ENCODE measurements at places on chromosomes 2 and 18.
A peak's percentile ranks its signal among the peaks of the same experiment; 100 is the strongest.

GRCh38 chr18:36427369-36427768, 129.9 kb downstream of the FHOD3 start:
- no peaks in the 10 kb centered on the region for H3K27me3 ChIP-seq
- no peak for DNase-seq
- H3K4me1 ChIP-seq = no peaks in the 10 kb centered on the region
- H3K4me3 ChIP-seq = no peak overlapping the region
- no peaks in the 10 kb centered on the region for H3K36me3 ChIP-seq

DNA sequence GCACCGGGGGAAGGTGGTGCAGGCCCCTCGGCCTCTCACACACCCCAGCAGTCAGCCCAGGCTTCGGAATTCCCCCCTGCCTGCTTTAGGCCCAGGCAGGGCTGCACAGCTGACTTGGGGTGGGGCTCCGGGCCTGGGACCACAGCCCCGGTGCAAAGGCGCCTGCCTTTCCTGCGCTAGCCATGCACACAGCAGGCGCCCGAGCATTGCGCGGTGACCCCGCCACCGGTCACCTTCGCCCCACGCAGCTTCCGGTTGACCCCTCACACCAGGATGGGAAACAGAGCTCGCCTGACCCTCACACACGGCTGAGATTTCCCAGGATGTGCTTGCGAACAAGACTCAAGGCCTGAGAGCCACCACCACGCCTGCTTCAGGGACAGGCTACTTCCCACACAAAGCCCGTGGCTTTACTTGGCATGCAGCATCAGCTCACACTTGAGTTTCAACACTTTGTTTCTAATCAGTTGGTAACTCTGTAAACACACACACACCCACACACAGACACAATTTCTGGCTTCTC, 46.0 kb downstream of the SLC66A2 start:
- peak overlapping the region; percentile 86 for H3K27ac ChIP-seq
- DNase-seq = peak; percentile 60
- peaks cover 10% of the 10 kb centered on the region for H3K4me1 ChIP-seq
- peak overlapping the region; percentile 47 for H3K4me3 ChIP-seq
- H3K27me3 ChIP-seq = no peaks in the 10 kb centered on the region

- H3K4me1 ChIP-seq = no peaks in the 10 kb centered on the region
- no peaks in the 10 kb centered on the region for H3K36me3 ChIP-seq
- no peaks in the 10 kb centered on the region for H3K27me3 ChIP-seq
These were observed 56.8 kb downstream of the NXPH2 start for GRCh38 chr2:138723196-138723987.

DNA sequence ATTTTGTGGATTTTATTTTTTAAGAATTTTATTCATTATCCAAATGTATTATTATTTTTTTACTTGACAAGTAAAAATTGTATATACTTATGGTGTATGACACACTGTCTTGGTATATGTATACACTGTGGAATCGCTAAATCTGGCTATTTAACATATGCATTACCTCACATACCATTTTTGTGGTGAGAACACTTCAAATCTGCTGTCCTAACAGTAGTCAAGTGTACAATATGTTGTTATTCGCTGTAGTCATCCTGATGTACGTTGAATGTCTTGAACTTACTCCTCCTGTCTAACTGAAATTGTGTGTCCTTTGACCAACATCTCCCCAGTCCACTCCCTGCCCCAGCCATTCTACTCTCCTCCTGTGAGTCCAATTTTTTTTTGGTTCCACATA, 153.2 kb upstream of the PTPRM start:
- no peaks in the 10 kb centered on the region for H3K4me1 ChIP-seq
- H3K27me3 ChIP-seq = no peaks in the 10 kb centered on the region
- no peak overlapping the region for H3K4me3 ChIP-seq

DNA sequence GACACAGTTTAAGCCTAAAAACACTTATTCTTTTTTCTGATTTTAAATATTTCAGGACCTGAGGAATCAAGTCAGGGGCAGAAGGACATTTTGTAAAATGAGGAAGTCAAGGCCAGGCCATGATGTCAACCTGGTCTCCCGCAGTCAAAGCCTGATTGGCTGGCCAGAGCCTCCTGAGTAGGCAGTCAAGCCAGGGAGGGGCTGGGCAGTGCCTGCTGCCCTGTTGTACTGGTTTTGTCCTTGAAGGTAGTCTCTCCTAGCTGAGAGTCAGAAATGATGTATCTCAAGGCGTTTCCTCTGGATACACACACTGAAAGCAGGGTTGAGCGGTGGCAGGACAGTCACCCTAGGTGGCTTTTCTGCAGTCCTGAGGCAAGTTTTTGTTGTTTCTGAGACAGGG, 19.8 kb downstream of the CCT7 start:
- DNase-seq = no peak
- H3K4me3 ChIP-seq = no peak overlapping the region
- no peak overlapping the region for H3K27ac ChIP-seq
- no peaks in the 10 kb centered on the region for H3K4me1 ChIP-seq
- no peaks in the 10 kb centered on the region for H3K27me3 ChIP-seq

- DNase-seq = no peak
- H3K27ac ChIP-seq = no peak overlapping the region
- peaks cover 1% of the 10 kb centered on the region for H3K27me3 ChIP-seq
- H3K4me3 ChIP-seq = no peak overlapping the region
These were observed 12.9 kb downstream of the NPAS2 start for GRCh38 chr2:100832885-100833284.

DNA sequence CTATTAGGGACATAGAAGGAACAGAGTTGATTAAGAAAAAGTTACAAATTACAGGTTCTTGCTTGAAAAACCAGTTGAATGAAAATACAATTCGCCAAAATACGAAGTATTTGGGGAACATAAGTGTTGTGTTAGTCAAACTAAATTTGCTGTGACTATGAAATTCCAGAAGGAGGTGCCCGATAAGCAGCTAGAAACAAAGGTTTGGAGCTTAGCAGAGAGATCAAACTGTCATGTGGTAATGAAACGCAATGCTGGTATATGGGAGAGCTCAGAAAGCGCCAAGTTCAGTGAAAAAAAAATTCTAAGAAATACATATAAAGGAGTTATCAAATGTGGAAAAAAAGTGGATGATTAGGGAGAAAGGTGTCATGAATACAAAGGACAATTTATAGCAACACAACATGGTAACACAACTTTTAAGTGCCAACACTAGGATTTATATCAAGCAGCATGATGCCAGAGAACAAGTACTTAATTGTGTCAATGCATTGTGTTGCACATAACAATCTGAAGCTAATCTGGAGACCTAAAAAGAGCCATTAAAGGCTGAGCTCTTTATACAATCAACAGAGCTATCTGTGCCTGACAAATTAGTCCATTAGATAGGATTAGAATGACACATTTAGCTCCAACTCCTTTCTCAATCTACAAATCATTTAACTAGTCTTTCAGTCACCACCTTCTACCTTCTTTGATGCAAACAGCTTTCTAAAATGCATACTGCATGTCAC, 31.2 kb downstream of the SMAD2 start:
- peaks cover 85% of the 10 kb centered on the region for H3K4me1 ChIP-seq
- H3K4me3 ChIP-seq = no peak overlapping the region
- H3K27me3 ChIP-seq = no peaks in the 10 kb centered on the region

GRCh38 chr2:76159042-76159648, 448.4 kb upstream of the GCFC2 start:
- H3K4me1 ChIP-seq = no peaks in the 10 kb centered on the region
- H3K4me3 ChIP-seq = no peak overlapping the region
- H3K27me3 ChIP-seq = no peaks in the 10 kb centered on the region
- H3K36me3 ChIP-seq = no peaks in the 10 kb centered on the region
- DNase-seq = no peak

DNA sequence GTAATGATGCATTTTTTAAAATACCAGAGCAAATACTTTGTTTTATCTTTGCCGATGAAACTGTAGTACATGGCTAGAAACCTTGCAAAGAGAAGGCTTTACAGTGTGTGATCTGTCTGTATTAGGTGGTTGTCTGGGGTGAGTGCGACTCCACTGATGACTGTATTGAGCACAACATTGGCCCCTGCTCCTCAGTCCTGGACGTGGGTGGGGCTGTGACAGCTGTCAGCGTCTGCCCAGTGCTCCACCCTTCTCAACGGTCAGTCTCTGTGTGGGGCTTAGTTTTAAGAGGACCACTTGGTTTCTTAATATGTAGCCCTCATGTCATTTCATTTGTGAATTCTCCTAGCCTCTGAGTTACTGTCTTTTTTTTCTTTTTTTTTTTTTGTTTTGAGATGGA, 17.4 kb upstream of the MOCOS start:
- H3K4me1 ChIP-seq = no peaks in the 10 kb centered on the region
- no peak for DNase-seq
- no peaks in the 10 kb centered on the region for H3K27me3 ChIP-seq
- H3K4me3 ChIP-seq = no peak overlapping the region
- H3K36me3 ChIP-seq = peaks cover 37% of the 10 kb centered on the region

DNA sequence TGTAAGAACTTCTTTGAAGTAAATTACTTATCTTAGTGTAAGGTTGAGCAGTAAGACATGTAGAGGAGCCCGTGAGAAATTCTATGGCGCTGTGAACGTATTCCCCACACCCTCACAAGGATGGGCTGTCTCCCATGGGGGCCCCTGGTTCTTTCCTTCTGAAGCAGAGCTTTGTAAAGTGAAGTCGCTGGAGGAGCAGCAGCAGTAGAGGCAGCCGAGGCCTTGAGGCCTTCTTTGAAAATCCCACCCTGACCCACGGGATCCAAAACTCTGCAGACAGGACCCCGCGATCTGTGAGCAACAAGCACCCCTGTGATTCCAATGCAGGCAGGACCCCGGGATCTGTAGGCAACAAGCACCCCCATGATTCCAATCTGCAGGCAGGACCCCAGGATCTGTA, 23.8 kb upstream of the SNTG2 start:
- H3K4me3 ChIP-seq = no peak overlapping the region
- no peak overlapping the region for H3K27ac ChIP-seq
- peaks cover 7% of the 10 kb centered on the region for H3K27me3 ChIP-seq
- H3K4me1 ChIP-seq = no peaks in the 10 kb centered on the region

GRCh38 chr2:228103379-228103778, 78.1 kb downstream of the SPHKAP start:
- H3K27ac ChIP-seq = no peak overlapping the region
- DNase-seq = no peak
- no peaks in the 10 kb centered on the region for H3K36me3 ChIP-seq

GRCh38 chr18:9658087-9658641, 43.8 kb upstream of the PPP4R1 start:
- H3K36me3 ChIP-seq = no peaks in the 10 kb centered on the region
- no peaks in the 10 kb centered on the region for H3K27me3 ChIP-seq
- no peak overlapping the region for H3K4me3 ChIP-seq

GRCh38 chr2:118909191-118909590, 32.8 kb upstream of the MARCO start:
- no peaks in the 10 kb centered on the region for H3K4me1 ChIP-seq
- H3K4me3 ChIP-seq = no peak overlapping the region
- H3K36me3 ChIP-seq = no peaks in the 10 kb centered on the region
- no peaks in the 10 kb centered on the region for H3K27me3 ChIP-seq

- H3K27ac ChIP-seq = no peak overlapping the region
- H3K27me3 ChIP-seq = peaks cover 9% of the 10 kb centered on the region
- H3K4me1 ChIP-seq = no peaks in the 10 kb centered on the region
These were observed 118.3 kb downstream of the FMNL2 start for GRCh38 chr2:152453129-152453911.

- no peak overlapping the region for H3K27ac ChIP-seq
- no peak for DNase-seq
- H3K36me3 ChIP-seq = no peaks in the 10 kb centered on the region
- no peaks in the 10 kb centered on the region for H3K27me3 ChIP-seq
These were observed 123.2 kb downstream of the EPHA4 start for GRCh38 chr2:221448844-221449390.
